Thoracic aorta (tissue), 2 donors: ENCODE measurements at places on chromosomes 6 and 20.

DNA sequence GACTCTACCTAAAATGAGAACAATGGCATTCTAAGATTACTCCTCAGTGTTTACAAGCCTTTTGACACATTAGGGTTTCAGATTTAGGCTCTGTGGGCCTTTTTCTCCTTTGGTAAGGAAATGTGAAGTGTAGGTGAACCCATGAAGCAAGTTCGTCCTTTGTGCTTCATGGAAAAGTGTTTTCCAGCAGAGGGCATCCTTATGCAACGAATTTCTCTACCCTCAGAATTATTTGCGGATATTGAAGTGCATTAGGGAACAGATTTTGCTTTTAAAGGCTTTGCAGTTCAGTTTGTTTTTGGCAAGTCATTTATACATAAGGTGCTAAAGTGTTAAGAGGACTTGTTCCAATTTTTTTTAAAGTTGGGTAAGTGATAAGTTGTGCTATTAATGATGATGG lies 55.7 kb upstream of the FERMT1 start:
- no peaks in the 10 kb centered on the region for H3K36me3 ChIP-seq
- DNase-seq, result no peak
- H3K27ac ChIP-seq, result no peak overlapping the region
- no peak overlapping the region for H3K4me3 ChIP-seq

- H3K4me3 ChIP-seq, result peak within 1 kb of the TSS; percentile 83
- H3K27ac ChIP-seq, result peak within 1 kb of the TSS; percentile 76
- DNase-seq, result no peak
Observed at GRCh38 chr6:42451333-42452170, at the start of gene TRERF1. Gene TRERF1 (minus strand): TSS chr6:42451926. CDS start chr6:42269590, 182,336 bp downstream.

DNA sequence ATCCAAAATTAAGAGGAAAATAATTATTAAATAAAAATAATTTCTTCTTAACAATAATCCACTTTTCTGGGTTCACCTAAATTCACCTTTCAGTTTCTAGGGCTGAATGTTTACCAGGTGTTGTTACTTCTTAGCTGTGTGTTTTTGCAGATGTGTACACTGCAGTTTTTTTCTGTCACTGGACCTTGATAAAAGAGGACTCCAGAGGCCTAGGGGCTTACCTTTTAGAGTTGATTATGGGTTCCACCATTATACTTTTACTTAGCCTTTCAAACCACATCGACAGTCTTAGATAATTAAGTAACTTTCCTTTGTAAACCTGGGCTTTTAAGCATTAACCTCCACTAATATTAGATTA lies 766.5 kb downstream of the BCKDHB start:
- no peaks in the 10 kb centered on the region for H3K27me3 ChIP-seq
- H3K27ac ChIP-seq, result no peak overlapping the region
- no peaks in the 10 kb centered on the region for H3K36me3 ChIP-seq
- H3K4me3 ChIP-seq, result no peak overlapping the region
- H3K4me1 ChIP-seq, result no peaks in the 10 kb centered on the region

DNA sequence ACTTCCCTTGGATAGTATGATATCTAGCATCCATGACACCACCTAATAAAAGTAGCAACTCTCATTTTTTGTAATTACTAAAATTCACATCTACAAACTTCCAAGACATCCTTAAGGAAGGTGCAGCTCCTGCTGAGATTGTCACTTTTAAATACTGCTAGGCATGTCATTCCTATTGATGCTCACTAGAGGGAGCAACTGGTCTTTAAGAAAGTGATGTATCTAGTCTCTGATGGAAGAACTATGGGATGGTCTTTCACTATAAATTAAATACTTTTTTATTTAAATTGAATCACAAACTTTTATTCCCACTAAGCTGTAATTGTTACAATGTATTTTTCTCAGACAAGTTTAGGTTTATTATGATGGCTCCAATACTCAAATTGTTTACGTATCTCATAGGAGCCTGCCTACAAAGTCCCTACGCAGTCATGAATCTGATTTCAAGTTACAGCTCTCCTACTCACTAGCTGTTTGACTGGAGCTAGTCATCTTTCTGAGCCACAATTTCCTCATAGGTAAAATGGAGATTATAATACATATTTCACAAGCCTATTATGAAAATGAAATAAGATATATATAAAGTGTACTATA lies 8.1 kb upstream of the TSPYL1 start:
- H3K27me3 ChIP-seq, result no peaks in the 10 kb centered on the region
- no peaks in the 10 kb centered on the region for H3K4me1 ChIP-seq
- no peak overlapping the region for H3K4me3 ChIP-seq
- no peak for DNase-seq
- no peaks in the 10 kb centered on the region for H3K36me3 ChIP-seq

GRCh38 chr20:55140631-55141030 lies 665.2 kb downstream of the DOK5 start:
- H3K27me3 ChIP-seq, result no peaks in the 10 kb centered on the region
- no peak overlapping the region for H3K4me3 ChIP-seq
- no peak overlapping the region for H3K27ac ChIP-seq
- no peaks in the 10 kb centered on the region for H3K4me1 ChIP-seq

- H3K4me1 ChIP-seq, result no peaks in the 10 kb centered on the region
- no peak overlapping the region for H3K4me3 ChIP-seq
- no peak overlapping the region for H3K27ac ChIP-seq
- DNase-seq, result no peak
- H3K36me3 ChIP-seq, result no peaks in the 10 kb centered on the region
Observed at GRCh38 chr6:91498576-91498975, 911.7 kb upstream of the MAP3K7 start.

GRCh38 chr6:15546591-15546990 lies 116.2 kb downstream of the DTNBP1 start:
- no peaks in the 10 kb centered on the region for H3K27me3 ChIP-seq
- H3K36me3 ChIP-seq, result no peaks in the 10 kb centered on the region
- H3K4me3 ChIP-seq, result no peak overlapping the region
- peaks cover 22% of the 10 kb centered on the region for H3K4me1 ChIP-seq
- no peak overlapping the region for H3K27ac ChIP-seq

DNA sequence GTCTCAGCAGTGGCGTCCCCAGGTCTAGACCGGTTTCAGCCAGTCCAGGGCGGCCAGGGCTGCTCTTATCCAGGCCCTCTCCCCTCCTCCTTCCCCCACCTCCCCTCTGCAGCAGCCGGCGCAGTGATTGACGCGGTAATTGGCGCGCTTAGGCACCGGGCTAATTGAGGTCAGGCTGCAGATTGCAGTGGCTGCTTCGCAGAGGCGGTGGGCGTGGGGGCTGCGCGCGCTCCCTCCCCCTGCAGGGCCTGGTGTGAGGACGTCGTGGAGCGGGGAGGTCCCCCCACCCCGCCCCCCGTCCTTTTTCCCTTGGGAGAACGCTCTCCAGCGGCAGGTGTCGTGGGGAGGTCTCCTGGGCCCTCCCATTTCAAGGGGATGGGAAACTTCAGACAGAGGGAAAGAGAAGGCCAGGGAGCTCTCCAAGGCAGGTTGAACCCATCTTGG lies 70.4 kb upstream of the BLCAP start:
- H3K27me3 ChIP-seq, result no peaks in the 10 kb centered on the region
- H3K4me3 ChIP-seq, result no peak overlapping the region
- no peak overlapping the region for H3K27ac ChIP-seq
- H3K4me1 ChIP-seq, result no peaks in the 10 kb centered on the region
- no peak for DNase-seq

DNA sequence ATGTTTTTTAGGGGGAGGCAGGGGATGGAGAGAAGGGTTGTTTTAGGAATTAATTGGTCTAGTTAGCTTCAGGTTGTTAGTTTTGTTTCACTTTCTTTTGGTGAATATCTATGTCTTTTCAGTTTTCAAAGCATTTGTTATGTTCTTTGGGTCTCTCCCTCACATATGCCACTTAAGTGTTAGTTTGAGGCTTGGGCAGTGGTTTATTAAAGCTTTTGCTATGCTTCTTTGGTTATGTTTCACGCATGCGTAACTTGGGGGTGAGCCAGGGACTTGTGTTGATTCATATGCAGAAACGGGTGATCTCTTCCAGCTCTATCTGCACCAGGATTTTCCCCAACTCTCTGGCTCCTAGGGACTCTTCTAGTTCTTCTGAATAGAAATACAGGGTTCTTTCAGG lies 11.4 kb upstream of the MMS22L start:
- no peaks in the 10 kb centered on the region for H3K36me3 ChIP-seq
- H3K27ac ChIP-seq, result no peak overlapping the region
- no peaks in the 10 kb centered on the region for H3K4me1 ChIP-seq
- no peaks in the 10 kb centered on the region for H3K27me3 ChIP-seq

- peaks cover 4% of the 10 kb centered on the region for H3K4me1 ChIP-seq
- no peak overlapping the region for H3K27ac ChIP-seq
- H3K27me3 ChIP-seq, result no peaks in the 10 kb centered on the region
- H3K36me3 ChIP-seq, result no peaks in the 10 kb centered on the region
- H3K4me3 ChIP-seq, result no peak overlapping the region
Observed at GRCh38 chr6:133707456-133707855, 181.5 kb upstream of the TCF21 start.

DNA sequence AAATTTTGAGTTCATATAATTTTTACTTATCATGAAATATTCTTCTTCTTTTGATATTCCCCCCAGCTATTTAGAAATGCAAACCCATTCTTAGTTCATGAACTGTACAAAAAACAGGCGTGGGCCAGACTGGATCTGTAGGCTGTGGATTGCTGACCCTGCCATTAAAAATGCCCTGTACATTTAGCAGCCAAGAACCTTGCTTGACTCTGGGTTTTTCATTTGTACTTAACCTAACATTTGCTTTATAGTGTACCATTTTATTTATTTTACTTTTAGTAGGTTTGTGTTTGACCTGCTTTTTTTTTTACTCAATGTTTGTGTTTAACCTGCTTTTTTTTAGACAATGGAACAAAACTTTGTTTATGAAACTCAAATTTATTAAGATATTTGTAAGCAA lies 14.9 kb downstream of the CD109 start:
- H3K27me3 ChIP-seq, result no peaks in the 10 kb centered on the region
- no peak overlapping the region for H3K27ac ChIP-seq
- no peak for DNase-seq
- H3K4me1 ChIP-seq, result no peaks in the 10 kb centered on the region
- no peaks in the 10 kb centered on the region for H3K36me3 ChIP-seq

GRCh38 chr20:62087227-62087626 lies 21.5 kb upstream of the TAF4 start:
- H3K27me3 ChIP-seq, result no peaks in the 10 kb centered on the region
- DNase-seq, result no peak
- H3K4me3 ChIP-seq, result no peak overlapping the region
- H3K4me1 ChIP-seq, result no peaks in the 10 kb centered on the region

DNA sequence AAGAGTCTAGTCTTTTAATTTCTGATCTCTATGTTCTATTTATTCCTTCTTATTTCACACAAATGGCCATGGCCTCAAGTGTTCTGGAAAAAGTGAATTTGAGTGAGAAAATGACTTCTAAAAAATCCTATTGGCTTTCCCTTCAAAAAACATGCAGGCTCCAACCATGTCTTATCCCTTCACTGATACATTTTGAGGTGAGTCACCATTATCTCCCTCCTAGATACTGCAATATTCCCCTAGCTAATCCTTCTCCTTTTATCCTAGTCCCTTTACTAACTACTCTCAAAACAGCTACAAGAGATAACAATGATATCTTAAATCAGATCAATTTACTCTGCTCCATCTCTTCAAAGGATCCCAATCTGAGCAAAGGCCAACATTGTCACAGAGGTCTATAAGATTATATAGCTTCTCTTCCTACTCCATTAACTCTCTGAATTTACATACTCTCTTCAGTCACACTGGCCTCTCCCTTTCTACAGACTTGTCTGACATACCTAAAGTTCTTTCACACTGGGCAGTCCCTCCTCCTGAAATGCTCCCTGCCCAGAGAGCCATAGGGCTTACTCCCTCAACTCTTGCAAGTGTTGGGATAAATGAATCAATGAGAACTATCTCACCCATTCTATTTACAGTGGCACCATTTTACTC lies 129.2 kb downstream of the TENT5A start:
- no peak overlapping the region for H3K4me3 ChIP-seq
- no peaks in the 10 kb centered on the region for H3K4me1 ChIP-seq
- H3K27me3 ChIP-seq, result no peaks in the 10 kb centered on the region
- no peak for DNase-seq
- no peaks in the 10 kb centered on the region for H3K36me3 ChIP-seq
- H3K27ac ChIP-seq, result no peak overlapping the region

DNA sequence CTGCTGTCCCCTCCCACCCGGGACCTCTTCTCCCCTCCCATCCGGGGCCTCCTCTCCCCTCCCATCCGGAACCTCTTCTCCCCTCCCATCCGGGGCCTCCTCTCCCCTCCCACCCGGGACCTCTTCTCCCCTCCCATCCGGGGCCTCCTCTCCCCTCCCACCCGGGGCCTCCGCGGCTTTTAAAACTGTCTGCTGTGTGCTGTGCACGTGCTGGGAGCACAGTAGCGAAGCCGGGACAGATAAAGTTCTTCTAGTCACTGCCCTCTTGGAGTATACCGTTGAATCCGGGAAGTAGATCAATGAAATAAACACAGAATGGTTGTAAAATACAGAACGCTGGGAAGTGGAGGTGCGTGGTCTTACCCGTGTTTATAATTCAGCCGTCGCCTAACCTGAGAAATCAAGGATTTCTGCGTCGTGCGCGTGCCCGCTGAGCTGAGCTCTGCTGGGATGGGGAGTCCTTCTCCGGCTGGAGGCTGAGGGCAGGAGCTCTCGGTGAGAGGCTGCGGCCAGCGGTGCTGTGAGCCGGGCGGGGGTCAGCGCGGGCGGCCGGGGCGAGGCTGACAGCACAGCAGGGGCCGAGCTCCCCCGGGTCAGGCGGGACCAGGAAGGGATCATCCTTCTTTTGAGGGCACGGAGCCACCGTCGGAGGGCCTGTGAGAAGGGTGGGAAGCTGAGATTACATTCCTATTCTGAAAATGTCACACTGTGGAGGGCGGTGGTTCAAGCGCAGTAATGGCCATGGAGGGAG lies 19.6 kb upstream of the KIF25 start:
- DNase-seq, result no peak
- H3K27me3 ChIP-seq, result no peaks in the 10 kb centered on the region
- no peaks in the 10 kb centered on the region for H3K36me3 ChIP-seq
- H3K4me3 ChIP-seq, result no peak overlapping the region

DNA sequence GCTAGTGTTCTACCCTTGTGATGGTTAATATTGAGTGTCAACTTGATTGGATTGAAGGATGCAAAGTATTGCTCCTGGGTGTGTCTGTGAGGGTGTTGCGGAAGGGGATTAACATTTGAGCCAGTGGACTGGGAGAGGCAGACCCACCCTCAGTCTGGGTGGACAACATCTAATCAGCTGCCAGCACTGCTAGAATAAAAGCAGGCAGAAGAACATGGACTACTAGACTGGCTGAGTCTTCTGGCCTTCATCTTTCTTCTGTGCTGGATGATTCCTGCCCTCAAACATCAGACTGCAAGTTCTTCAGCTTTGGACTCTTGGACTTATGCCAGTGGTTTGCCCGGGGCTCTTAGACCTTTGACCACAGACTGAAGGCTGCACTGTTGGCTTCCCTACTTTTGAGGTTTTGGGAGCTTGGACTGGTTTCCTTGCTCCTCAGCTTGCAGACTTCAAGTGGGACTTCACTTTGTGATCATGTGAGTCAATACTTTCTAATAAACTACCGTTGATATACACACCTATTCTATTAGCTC lies 50.1 kb downstream of the SDHAF4 start:
- H3K4me3 ChIP-seq, result no peak overlapping the region
- no peaks in the 10 kb centered on the region for H3K4me1 ChIP-seq
- no peak for DNase-seq
- no peaks in the 10 kb centered on the region for H3K27me3 ChIP-seq
- no peaks in the 10 kb centered on the region for H3K36me3 ChIP-seq
